ENCODE measurements at places on chromosomes 1 and 21.

GRCh38 chr1:226373376-226373775 is 34.5 kb downstream of the PARP1 start:
- no peak overlapping the region for H3K27ac ChIP-seq
- H3K36me3 ChIP-seq = peaks cover 67% of the 10 kb centered on the region
- H3K27me3 ChIP-seq = no peaks in the 10 kb centered on the region
- no peak for DNase-seq
- no peak overlapping the region for H3K4me3 ChIP-seq

- no peaks in the 10 kb centered on the region for H3K4me1 ChIP-seq
- no peaks in the 10 kb centered on the region for H3K27me3 ChIP-seq
- H3K27ac ChIP-seq = no peak overlapping the region
These were observed 12.0 kb upstream of the SLC9A1 start for GRCh38 chr1:27166929-27167328.

GRCh38 chr1:105684714-105685113 is 1371.8 kb upstream of the PRMT6 start:
- no peaks in the 10 kb centered on the region for H3K4me1 ChIP-seq
- H3K27me3 ChIP-seq = no peaks in the 10 kb centered on the region
- H3K27ac ChIP-seq = no peak overlapping the region
- H3K36me3 ChIP-seq = no peaks in the 10 kb centered on the region
- no peak overlapping the region for H3K4me3 ChIP-seq

DNA sequence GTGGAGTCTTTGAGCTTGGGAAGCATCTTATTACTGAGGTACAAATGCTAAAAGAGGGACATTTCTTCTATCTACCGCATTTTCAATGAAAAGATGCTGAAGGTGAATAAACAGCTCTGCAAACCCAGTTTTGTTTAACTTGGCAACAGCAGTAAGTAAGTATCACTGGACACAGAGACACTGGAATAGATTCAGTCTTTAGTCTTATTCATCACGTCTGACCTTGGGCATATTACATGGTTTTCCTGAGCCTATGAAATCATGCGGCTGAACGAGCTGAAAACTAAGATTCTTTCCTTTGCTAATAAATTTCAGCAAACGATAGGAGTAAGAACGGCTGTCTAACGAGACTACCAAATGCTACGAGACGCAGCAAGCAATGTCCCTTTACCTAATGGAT is 207.4 kb downstream of the GABPA start:
- DNase-seq = no peak
- no peaks in the 10 kb centered on the region for H3K27me3 ChIP-seq
- H3K36me3 ChIP-seq = no peaks in the 10 kb centered on the region
- no peak overlapping the region for H3K27ac ChIP-seq
- H3K4me1 ChIP-seq = no peaks in the 10 kb centered on the region

DNA sequence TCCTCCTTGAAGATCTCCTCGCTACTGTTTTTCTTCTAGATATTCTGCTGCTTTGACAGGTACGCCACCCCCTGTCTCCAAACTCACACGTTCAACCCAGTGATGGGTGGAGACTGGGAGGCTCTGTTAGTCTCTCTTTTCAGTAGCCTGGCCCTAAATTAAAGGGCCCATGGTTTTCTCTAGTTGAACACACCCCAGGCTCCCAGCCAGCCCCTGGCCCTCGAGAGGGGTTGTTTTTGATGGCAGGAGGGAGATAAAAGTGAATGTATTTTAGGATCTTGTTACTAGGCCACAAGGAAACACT is 21.6 kb upstream of the CLDN14 start:
- no peak overlapping the region for H3K27ac ChIP-seq
- DNase-seq = no peak
- H3K36me3 ChIP-seq = no peaks in the 10 kb centered on the region
- H3K27me3 ChIP-seq = peaks cover 9% of the 10 kb centered on the region
- H3K4me1 ChIP-seq = no peaks in the 10 kb centered on the region
- no peak overlapping the region for H3K4me3 ChIP-seq

DNA sequence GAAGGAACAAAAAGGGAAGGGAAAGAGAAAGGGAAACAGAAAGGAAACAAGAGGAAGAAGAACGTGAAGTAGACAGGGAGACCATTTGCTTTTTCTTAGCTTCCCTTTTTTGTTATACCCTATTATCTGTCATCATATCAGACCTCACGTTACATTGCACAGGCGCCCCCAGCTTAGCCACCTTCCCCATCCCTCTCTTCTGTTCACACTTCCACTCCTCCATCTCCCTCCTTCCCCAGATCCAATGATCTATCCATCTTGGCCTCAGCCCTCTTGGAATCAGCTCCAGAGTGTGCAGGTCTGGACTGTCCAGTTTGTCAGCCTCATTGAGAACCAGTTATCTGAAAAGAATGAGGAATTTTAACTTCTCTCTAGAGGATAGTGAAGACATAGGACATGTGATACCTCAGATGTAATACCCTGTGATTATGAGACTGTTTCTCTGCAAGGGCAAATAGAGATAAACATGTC is 101.1 kb upstream of the ERRFI1 start:
- H3K27ac ChIP-seq = no peak overlapping the region
- H3K4me1 ChIP-seq = no peaks in the 10 kb centered on the region
- no peak for DNase-seq

DNA sequence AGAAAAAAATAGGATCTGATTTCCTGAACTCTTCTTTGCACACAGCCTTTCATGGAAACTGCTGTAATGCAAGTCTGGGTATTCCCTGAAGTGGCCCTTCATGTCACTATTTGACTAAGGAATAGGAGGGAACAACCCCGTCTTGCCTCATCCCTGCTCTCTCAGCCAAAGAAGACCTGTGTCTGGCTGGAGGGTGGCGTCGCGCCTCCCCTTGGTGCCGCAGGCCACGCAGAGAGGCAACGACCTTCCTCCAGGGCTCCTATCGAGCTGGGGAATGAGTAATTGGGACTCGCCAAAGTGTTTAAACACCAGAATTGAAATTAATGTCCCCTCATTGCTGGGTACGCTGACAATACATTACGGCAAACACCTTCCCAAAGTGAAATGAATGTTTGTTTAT is 129.8 kb downstream of the PBX1 start:
- H3K27ac ChIP-seq = no peak overlapping the region
- no peaks in the 10 kb centered on the region for H3K36me3 ChIP-seq
- DNase-seq = no peak
- no peaks in the 10 kb centered on the region for H3K4me1 ChIP-seq

DNA sequence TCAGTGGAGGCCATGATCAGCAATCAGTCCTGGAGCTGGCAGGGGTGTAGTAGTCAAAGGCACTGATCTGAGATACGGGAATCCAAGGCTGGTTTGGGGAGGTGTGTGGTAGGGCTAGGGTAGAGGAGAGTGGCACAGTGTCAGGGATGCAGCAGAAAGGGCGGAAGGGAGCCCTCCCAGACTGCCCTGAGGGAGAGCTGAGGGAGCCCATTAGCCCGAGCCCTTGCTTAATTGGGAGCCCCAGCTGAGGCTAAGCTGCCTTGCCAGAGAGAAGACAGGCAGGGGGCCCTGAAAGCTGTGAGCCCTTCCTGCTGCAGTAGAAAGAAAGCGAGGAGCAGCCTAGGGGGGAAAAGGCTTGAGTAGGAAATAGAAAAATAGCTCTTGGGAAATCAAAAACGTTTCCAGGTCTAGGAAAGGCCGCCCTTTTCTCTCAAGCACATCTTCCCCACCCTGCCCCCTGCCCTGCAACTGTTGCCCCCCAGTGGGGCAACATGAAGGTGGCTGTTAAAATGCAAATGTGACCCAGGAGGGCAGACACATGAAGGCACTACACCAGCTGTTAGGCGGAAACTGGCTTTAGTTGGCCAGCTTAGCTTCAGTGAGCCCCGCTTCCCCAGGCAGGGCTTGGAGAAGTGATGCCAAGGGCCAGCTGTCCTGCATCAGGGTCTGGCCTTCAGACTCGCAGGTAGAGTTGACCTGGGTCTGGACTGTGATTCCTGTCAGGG is 106.2 kb downstream of the UCK2 start:
- no peaks in the 10 kb centered on the region for H3K4me1 ChIP-seq
- H3K27me3 ChIP-seq = peaks cover 26% of the 10 kb centered on the region
- H3K27ac ChIP-seq = no peak overlapping the region
- H3K36me3 ChIP-seq = no peaks in the 10 kb centered on the region
